ENCODE measurements at places on chromosomes 13 and 19.

DNA sequence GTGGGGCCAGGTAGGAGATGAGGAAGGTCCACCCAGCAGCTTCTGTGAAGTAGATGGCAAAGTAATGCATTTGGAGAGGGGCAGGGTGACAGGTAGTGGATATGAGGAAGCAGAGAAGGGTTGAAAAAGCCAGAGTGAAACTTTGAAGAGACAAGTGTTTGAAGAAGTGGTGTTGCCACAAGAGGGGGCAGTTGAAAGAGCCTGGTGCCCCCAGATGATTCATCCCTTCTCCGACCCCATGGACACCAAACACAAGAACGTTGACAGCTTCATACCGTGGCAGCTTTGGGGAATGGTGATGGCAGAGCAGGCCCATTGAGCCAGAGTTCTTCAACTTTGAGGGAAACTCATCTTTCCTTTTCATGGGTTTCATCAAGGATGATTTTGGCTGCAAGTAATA is 19.9 kb downstream of the IFNL3 start:
- DNase-seq: no peak

GRCh38 chr19:12956446-12957388 is at the start of gene GADD45GIP1:
Gene GADD45GIP1, minus strand, starts transcription at chr19:12957223. Its CDS starts 11 bp downstream, at chr19:12957212.
- DNase-seq: peak; percentile 84

- DNase-seq: no peak
Measured at GRCh38 chr13:76522083-76522755, 364.0 kb downstream of the KCTD12 start.

DNA sequence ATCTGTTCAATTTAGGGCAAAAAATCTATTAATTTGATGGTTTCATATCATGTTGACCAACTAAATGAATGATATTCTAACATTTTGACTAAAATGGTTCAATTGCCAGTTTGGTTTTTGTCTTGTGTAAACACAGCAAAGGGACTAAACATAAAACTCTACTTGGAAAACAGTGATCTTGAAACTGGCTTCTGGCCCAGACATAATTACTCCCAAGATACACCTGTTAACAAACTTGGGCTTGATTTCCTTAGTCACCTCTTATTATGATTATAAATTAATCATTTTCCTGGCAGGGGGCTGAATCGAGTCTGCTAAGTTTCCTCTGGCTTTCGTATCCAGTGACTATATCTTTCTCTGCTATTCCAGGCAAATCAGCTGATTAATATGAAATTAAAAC is 78.0 kb upstream of the OXGR1 start:
- no peak for DNase-seq

- no peak for DNase-seq
Measured at GRCh38 chr19:44623080-44623479, 9.7 kb downstream of the IGSF23 start.

- DNase-seq: no peak
Measured at GRCh38 chr19:15563931-15564330, 51.1 kb upstream of the CYP4F8 start.

DNA sequence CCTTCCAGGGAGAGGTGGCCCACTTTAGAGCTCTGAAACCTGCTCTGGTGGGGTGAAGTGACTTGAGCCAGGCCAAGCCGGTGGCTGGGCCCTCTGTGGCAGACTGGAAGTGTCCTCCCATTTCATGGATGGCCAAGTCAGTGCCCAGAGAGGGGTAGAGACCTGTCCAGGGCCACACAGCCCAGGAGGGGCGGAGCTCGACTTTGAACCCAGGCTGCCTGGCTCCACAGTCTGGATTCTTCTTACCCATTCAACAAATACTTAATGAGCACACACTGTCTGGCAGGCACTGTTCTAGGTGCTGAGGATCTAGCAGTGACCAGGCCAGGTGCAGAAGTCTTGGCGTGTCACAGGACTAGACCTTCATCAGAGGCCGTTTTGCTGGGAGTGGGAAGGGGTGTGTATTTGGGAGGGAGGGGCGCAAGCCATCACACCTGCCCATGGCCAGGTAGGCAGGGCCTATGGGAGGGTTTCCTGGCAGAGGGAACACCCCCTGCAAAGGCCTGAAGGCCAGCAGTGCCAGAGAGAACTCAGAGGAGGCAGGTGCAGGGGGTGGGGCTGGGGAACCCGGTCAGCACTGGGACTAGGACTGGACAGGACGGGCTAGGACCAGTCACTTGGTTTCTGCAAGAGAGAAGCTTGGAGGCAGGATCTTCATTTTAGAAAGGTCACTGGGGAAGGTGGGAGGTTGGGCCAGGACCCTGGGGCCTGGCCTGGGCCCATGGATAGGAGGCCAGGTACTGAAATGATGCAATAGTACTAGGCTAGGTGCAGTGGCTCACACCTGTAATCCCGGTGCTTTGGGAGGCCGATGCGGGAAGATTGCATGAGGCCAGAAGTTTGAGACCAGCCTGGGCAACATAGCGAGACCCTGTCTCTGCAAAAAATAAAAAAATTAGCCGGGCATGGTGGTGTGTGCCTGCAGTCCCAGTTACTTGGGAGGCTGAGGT is 31.8 kb downstream of the DNM2 start:
- DNase-seq: no peak

DNA sequence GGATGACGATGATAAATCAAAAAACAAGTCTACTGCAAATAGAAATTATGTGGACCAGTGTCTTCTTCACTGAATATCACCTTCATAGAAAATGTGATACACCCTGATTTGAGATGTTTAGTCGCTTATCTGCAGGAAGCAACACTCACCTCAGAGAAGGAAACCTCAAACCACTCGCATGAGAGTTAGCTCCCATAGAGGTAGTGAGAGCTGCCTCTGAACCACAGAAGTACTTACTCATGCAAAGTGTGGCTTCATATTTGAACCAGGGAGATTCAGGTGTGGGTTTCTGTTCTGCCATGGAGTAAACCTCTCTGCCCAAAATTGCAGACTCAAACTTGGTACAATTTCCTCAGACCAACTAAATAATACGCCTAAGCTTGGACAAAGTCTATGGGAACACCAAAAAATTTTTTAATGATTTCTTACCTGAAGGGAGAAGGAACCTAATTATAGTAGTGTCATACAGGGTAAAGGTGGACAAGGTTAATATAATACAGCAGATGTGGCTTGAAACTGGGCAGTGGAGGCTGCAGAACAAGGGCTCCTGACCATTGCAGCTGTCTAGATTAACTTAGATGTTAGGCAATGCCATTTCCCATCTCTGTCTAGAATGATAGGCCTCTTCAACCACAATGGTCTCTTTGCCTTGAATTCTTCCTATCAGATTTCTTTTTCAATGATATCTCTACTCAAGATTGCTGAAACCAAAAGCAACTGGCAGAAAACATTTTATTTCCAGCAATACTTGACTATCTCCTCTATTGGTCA is 29.6 kb upstream of the RCBTB2 start:
- no peak for DNase-seq

DNA sequence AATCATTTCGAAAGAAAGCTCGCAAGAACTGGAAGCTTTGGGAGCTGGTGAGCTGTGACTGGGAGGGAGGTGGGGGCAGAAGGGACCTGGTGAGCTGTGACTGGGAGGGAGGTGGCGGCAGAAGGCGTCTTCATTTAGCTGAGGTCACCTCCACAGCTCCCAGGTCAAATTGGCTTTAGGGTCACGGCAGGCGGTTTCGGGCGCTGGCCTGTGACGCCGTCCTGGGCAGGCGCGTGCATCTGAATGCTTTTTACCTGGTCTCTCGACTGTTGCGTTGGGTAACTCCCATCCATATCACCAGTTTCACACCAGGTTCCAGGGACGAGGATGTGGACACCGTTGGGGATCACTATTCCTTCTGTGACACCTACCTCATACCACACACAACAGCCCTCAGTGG is 29.2 kb downstream of the C2CD4C start:
- DNase-seq: no peak

DNA sequence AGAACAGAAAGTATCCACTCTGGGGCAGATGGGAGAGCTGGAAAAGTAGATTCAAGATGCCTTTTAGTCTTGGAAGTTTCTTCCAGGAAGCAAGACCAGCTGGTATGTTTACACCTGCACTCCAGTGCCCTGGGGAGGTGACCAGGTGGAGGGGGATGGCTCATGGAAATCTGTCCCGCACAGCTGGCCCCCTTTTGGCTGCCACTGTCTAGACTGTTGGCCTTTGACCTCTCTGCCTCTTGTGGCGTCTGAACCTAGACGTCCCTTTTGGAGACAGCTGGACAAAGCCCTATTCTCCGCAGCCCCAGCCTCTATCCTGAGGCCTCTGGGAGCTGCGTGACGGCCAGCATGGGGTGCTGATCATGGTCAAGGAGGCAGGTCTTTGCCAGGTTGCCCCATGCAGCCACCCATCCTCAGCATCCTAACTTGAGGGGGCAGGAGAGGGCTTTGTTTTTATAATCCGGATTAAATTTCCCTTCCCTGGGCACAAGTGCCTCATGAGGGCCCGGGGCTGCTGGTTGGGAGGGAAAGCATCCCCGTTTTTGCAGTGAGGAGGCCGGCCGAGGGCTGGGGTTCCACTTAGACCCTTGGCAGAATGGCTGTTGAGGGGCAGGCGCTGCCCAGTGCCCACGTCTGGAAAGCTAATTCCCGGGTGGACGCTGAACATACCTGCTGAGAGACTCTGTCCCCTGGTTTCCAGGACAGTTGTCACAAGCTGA is 17.3 kb upstream of the GDF15 start:
- DNase-seq: no peak

DNA sequence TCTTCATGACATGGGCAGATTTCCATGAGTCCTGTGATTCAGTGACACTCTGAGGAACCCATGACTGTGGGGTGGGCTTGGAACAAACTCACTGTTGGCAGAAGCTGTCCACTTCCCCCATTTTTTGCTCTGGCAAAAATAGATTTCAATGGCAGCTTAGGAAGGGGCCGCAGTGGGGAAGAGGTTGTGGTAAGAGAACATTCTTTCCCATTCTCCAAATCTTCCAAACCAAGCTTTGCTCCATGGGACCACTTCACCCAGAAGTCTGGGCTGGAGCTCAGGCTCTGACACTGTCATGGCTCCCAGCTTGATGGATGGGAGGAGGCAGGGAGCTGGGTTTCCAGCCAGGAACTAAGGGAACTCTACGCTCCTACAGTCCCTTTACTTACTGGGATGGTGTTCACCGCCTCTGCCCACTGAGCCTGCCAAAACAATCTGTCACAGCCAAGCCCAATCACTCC is 24.9 kb upstream of the MEDAG start:
- DNase-seq: no peak

GRCh38 chr19:7492142-7492541 is 3.3 kb upstream of the PEX11G start:
- DNase-seq: no peak

- DNase-seq: no peak
Measured at GRCh38 chr19:41327076-41327575, 17.2 kb downstream of the CCDC97 start.

- DNase-seq: peak; percentile 40
Measured at GRCh38 chr19:58229255-58229639, 533 bp downstream of the ZNF544 start.

DNA sequence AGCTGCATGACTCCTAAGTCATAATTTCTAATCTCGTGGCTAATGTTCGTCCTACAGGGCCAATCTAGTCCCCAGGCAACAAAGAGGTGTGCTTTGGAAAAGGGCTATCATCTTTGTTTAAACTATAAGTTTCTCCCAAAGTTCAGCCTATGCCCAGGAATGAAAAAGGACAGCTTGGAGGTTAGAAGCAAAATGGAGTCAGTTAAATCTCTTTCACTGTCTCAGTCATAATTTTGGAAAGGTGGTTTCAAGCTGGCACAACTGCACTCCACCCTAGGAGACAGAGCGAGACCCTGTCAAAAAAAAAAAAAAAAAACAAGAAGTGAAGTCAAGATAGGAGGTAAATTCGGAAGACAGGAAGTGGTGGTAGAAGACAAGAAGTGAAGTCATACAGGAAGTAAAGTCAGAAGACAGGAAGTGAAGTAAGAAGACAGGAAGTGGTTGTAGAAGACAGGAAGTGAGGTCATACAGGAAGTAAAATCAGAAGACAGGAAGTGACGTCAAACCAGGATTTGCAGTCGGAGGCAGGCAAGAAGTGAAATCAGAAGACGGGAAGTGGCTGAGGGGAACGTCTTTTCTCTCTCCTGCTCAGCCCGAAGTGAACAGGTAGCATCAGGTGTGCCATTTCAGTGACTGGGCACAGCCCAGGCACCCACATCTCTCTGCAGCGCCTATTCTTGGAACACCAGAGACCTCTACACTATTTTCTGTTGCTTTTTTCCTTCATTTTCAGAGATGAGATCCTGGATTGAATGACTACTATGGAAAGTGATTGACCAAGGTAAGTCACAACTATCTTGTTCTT is 32.2 kb downstream of the GP6 start:
- no peak for DNase-seq

DNA sequence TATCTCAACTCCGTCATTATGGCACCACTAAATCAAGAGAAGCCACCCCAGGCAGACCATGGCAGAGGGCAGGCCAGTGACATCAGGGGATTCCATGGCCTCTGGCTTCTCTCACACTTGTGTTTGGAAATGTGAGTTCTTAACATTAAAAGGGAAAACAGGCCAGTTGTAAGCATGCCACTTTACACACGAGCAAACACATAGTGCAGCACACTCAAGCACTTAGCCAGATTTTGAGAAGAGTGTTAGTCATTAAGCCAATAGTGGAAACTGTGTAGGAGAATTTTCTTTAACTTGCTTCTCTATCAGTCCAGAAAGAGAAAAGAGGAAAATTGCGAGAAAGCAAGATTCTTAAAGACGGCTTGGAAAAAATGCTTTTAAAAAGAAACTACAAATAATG is 401.5 kb downstream of the TDRD3 start:
- no peak for DNase-seq

DNA sequence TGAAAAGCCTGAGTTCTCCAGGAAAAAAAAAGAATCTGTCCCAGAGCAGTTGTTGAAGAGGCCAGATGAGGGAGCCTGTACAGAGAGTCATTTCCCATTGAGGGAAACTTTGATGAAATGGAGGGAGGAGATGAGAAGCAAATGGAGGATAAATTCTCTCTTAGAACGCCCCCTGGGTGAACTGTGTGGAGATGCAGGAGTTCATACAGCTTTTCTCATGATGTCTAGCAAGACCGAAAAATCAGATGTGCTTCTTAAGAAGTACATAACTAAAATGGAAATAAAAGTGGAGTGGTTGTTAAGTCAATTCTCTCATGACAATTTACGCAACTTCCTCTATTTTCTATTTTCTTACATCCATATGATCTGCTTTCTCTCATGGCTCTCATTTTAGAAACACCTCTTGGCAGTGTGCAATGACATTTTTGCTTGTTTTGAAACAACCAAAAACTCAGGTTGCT is 1263.1 kb downstream of the PCDH9 start:
- no peak for DNase-seq

- peak; percentile 71 for DNase-seq
Measured at GRCh38 chr19:49555600-49556411, 24.6 kb downstream of the NOSIP start.

DNA sequence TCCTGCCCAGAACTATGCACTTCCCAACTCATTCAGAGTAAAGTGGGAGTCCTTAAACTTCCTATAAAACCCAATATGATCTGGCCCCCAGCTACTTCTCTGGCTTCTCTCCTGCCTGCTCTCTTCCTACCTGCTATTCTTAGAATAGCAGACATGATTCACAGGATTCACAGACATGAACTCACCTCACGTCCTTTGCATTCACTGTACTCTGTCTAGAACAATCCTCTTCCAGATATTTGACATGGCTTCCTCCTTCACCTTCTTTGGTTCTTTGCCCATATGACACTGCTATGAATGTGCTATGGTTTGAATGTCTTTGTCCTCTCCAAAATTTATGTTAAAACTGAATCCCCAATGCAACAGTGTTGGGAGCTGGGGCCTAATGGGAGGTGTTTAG is 154.9 kb downstream of the UGGT2 start:
- no peak for DNase-seq

GRCh38 chr19:8456064-8456463 is 11.3 kb downstream of the HNRNPM start:
- DNase-seq: no peak

- no peak for DNase-seq
Measured at GRCh38 chr19:4445963-4446703, 11.5 kb downstream of the UBXN6 start.
